ENCODE measurements at places on chromosomes 3 and 15. TPM values are rescaled to one million over a fixed set of nuclear protein-coding genes. Genes with fewer than 3 reads are reported as not detected.

The REC114 gene
- polyA plus RNA-seq, result not detected

The RARRES1 gene
- 3.7 TPM for polyA plus RNA-seq

The COL6A5 gene
- 0.05 TPM for polyA plus RNA-seq

The BTLA gene
- polyA plus RNA-seq, result 1.9 TPM

The CALML4 gene
- polyA plus RNA-seq, result 17.7 TPM

The RAB6B gene
- not detected for polyA plus RNA-seq

The SPTBN5 gene
- polyA plus RNA-seq, result 2.7 TPM

The CLDN18 gene
- 0.31 TPM for polyA plus RNA-seq

The CCDC39 gene
- polyA plus RNA-seq, result 3.1 TPM

The FSIP1 gene
- polyA plus RNA-seq, result not detected

The SLC27A2 gene
- polyA plus RNA-seq, result 0.20 TPM

The CPOX gene
- polyA plus RNA-seq, result 18.2 TPM

The NR1I2 gene
- polyA plus RNA-seq, result 25.0 TPM

The RARB gene
- 17.1 TPM for polyA plus RNA-seq

The TMEM207 gene
- polyA plus RNA-seq, result not detected

The PAK6 gene
- 8.2 TPM for polyA plus RNA-seq

The CPNE9 gene
- polyA plus RNA-seq, result not detected

The C3orf85 gene
- polyA plus RNA-seq, result not detected

The C15orf62 gene
- polyA plus RNA-seq, result 0.98 TPM

The SMCO1 gene
- polyA plus RNA-seq, result 2.2 TPM

The HYPK gene
- 8.1 TPM for polyA plus RNA-seq

The LRRC49 gene
- polyA plus RNA-seq, result 5.4 TPM

The LAMB2 gene
- polyA plus RNA-seq, result 310 TPM

The SLC24A5 gene
- polyA plus RNA-seq, result not detected

The MST1 gene
- polyA plus RNA-seq, result 63.5 TPM

The CPB1 gene
- 3.9 TPM for polyA plus RNA-seq

The CLEC3B gene
- polyA plus RNA-seq, result 117 TPM

The IP6K2 gene
- polyA plus RNA-seq, result 64.8 TPM

The STAB1 gene
- polyA plus RNA-seq, result 44.2 TPM

The ANKUB1 gene
- 0.16 TPM for polyA plus RNA-seq

The MITF gene
- 6.4 TPM for polyA plus RNA-seq

The DAZL gene
- 0.08 TPM for polyA plus RNA-seq

The NOX5 gene
- 0.24 TPM for polyA plus RNA-seq

The SLC28A2 gene
- 0.27 TPM for polyA plus RNA-seq

The TRPM1 gene
- 1.1 TPM for polyA plus RNA-seq

The PPARG gene
- polyA plus RNA-seq, result 4.5 TPM

The GRK7 gene
- polyA plus RNA-seq, result not detected

The RBP2 gene
- not detected for polyA plus RNA-seq

The SERINC4 gene
- polyA plus RNA-seq, result 1.3 TPM

The IGSF11 gene
- 2.3 TPM for polyA plus RNA-seq

The RTP4 gene
- not detected for polyA plus RNA-seq

The BTD gene
- 14.0 TPM for polyA plus RNA-seq

The MAP6D1 gene
- polyA plus RNA-seq, result 22.8 TPM

The CYP19A1 gene
- not detected for polyA plus RNA-seq

The TAGLN3 gene
- 3.1 TPM for polyA plus RNA-seq

The NR2F2 gene
- polyA plus RNA-seq, result 50.4 TPM

The UROC1 gene
- polyA plus RNA-seq, result 0.11 TPM

The ACAN gene
- 3.7 TPM for polyA plus RNA-seq

All from muscle of arm (tissue), 14 donors.